IPS DF 19.7 (cell line): ENCODE measurements at places on chromosomes 1 and 21.

DNA sequence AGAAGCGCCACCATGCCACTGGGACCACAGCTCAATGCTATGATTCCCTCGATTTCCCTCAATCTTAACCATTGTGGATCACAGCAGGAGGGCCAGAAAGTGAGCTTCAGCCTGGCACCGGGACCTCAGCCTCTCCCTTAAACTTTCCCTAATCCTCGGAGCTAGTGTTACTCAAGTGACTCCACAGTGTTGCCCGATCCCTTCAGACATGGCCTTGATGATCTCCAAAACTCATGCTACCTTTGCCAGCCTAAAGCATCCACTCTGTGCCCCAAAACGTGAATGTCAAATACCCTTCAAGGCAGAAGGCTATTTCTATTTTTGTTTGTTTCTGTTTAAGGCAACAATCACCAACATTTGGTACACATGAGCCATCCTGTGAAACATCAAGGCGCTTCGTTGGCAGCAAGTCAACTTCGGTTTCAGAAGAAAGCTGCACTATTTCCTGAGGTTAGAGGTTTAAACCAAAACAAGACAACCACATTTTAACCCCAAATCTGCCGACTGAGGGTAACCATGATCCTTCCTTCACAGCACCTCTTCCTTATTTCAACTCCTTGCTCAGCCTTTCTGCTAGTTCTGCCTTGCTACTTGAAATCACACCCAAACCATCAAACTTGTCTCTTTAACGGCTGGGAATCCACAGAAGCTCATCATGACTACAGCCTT is 94.4 kb upstream of the KRTAP19-8 start:
- DNase-seq = no peak

GRCh38 chr1:234578735-234579134 is 31.2 kb downstream of the IRF2BP2 start:
- no peak for DNase-seq

GRCh38 chr1:199918196-199918769 is 109.2 kb upstream of the NR5A2 start:
- no peak for DNase-seq

- no peak for DNase-seq
Observed at GRCh38 chr1:180948641-180949615, 36.2 kb downstream of the KIAA1614 start.

DNA sequence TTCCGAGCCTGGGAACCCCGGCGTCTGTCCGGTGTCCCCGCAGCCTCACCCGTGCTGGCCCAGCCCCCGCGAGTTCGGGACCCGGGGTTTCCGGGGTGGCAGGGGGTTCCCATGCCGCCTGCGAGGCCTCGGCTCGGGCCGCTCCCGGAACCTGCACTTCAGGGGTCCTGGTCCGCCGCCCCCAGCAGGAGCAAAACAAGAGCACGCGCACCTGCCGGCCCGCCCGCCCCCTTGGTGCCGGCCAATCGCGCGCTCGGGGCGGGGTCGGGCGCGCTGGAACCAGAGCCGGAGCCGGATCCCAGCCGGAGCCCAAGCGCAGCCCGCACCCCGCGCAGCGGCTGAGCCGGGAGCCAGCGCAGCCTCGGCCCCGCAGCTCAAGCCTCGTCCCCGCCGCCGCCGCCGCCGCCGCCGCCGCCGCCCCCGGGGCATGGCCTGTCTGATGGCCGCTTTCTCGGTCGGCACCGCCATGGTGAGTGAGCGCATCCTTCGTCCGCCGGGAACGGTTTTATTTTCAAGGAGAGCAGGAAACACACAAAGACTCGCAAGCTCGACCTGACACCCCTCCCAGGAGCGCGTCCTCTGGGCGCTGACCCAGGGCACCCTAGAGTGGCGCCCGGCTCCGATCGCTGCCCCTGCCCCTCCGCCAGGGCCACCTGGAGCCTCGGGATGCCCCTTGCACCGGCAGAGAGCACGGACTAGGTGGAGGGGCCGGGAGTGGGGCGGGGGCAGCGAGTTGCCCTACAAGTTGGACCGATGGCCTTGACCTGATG is at the start of gene ABCG1:
Gene ABCG1, plus strand, starts transcription at position 305 of the 770 bp plus-strand sequence. Its CDS starts 123 bp downstream, at position 428.
- DNase-seq = no peak

GRCh38 chr1:226821719-226822085 is 48.7 kb upstream of the PSEN2 start:
- no peak for DNase-seq

DNA sequence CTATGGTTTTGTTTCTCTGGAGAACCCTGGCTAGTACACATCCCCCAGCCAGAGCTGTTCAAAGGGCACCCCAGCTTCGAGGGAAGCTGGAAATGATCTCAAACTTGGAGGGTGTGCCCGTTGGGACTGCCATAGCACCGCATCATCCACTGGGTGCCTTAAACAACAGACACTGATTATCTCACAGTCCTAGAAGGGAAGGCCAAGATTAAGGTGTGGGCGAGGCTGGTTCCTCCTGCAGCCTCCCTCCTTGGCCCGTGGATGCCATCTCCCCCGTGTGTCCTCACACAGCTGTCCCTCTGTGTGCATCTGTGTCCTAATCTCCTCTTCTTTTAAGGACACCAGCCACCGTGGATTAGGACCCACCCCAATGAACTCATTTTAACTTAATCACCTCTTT is 4.2 kb upstream of the IBA57 start:
- DNase-seq = no peak
